Stimulated activated CD4-positive, alpha-beta T cell treated with anti-CD3 and anti-CD28 coated beads, Interleukin-1b, Interleukin-23, amount 100 ng/mL, for 4 hours (primary cell): ENCODE measurements at places on chromosomes 7 and 10.
A peak's percentile ranks its signal among the peaks of the same experiment; 100 is the strongest.

- DNase-seq = no peak
Observed at GRCh38 chr7:151807846-151808245, 69.1 kb downstream of the PRKAG2 start.

DNA sequence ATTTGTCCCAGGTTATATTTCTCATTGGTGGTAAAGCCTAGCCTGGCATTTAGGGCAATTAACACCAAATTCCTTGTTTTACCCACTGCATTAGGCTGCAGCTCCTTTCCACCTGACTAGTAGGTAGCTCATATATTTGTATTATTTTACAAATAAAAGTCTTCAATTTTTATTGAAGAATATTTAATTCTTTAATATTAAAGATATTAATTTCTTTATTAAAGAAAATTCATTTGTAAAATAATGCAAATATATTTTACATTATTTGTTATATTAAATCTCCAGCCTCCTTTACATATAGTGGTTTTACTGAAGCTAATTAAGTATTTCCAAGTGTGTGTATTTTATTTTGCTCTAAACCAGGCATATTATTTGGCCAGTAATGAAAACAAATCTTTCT lies 361.2 kb downstream of the GPR158 start:
- DNase-seq = no peak

DNA sequence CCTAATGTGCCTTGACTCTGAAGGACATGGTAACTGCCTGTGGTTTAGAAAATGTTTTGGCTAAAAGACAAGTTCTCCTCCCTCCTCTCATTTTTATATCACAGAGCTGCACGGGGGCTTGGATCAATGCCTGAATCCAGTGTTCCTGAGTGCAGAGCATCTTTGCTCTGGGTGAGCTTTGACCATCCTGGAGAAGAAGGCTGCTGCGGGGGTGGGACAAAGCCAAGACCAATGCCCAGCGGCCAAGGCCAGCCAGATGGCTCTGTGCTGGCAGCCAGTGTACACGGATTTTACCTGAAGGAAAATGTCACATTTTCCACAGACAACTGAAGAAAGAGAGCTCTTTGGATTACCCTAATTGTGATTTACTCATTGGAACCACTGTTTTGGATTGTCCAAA lies 102.0 kb upstream of the TARP start:
- no peak for DNase-seq

- DNase-seq = peak; percentile 36
Observed at GRCh38 chr10:22252801-22253579, 35.2 kb upstream of the EBLN1 start.

GRCh38 chr10:64346389-64346788 lies 825.2 kb downstream of the REEP3 start:
- DNase-seq = no peak

DNA sequence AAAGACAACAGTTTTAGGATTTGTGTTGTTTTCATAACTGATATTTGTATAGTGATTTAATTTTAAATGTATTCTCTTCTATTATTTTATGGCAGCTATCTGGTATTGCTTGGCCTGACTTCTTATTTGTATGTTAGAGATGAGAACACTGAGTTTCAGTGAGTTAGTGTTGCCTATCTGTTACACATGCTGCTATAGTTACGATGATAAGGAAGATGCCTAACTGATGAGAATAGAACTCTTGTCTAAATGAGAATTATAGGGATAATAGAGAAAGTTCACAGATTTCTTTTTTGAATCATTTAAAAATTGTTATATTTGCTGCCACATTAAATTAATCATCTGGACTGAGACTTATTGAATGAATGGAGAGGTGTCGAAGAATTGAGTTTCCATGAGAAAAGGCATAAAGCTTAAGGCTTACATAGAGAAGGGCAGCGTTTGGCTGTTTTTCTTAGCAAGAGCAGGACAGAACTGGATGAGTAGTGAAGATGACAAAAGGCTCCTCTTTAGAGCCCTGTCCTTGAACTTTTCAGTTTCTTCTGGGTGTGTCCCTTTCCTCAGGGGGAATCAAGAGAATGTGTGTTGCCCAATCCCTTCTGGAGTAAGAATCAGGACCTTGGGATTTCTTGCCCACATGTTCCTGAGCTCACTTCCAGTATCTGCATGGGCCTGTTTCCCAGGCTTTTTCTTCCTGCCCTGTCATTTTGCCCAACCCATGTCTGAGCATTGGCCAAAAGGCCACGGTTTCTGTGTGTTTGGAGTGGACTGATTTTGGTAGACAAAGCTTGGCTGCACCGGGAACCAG lies 195.6 kb upstream of the CSTF2T start:
- DNase-seq = no peak

DNA sequence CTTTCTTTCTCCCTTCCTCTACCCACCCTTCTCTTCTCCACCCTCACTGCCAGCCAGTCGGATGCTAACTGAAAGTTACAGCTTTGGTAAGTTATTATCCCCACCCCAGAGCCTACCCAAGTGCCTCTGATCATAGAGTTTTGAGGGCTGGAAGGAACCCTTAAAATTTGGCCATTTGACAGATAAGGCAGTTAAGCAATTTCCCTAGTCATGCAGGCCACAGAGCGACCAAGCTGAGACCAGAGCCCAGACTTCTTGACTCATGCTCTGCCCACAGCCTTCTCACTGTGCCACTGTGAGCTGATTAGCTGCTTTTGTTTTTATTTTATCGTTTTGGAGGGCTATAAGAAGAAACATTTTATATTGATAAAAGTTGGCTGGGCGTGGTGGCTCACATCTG lies 17.2 kb downstream of the SAP25 start:
- DNase-seq = no peak

DNA sequence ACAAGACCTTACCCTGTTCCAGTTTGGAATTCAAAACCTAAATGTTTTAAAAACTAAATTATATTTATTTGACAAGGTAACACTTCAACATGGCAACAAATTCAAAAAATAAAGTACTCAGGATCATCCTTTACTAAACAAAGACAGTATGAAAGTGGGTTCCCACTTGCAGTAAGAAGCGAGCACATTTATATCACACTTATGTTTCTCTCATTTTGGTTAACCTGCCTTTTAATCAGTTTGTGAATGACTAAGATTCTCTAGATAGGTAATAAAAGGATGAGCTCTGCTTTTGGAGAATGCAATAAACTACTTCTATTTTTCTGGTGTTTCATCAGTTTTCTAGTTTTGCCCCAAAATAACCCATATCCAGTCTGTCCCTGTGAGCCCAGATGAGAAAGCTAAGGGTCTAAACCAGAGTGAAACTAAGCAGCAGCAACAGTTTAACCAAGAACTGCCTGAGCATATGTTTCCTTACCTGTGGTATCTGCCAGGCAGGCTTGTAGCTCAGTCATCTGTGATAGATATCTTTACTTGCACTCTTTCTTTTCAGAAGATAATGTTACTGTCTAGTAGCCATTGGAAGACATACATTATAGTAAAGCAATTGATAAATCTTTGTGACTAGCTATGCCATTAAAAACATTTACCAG lies 64.1 kb downstream of the ABLIM1 start:
- DNase-seq = no peak

GRCh38 chr7:150968734-150969372 lies 9.3 kb downstream of the KCNH2 start:
- no peak for DNase-seq

DNA sequence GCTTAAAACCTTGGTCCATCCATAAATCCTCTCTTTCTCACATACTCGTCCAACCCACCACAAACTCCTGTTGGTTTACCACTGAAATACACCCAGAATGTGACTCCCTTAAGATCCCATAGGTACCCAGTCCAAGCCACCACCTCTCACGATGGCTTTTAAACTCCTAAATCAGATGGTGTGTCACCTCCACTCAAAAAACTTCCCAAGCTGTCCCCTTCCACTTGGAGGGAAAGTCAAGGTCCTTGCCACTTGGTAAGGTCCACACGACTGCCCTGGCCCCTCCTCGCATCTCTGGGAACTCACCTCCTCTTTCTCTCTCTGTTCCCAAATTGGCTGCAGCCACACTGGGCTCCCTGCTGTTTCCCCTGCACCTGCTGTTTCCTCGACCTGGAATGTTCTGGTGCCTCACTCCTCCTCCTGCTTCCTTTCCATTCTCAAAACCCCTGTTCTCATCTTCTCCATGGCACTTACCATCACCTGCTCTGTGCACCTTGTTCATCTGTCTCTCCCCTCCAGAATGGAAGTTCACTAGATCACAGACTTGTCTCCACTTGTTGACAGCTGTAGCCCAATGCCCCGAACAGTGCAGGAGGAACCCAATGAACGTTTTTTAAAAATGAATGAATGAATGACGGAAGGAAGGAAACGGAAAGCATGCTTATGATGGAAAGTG lies 23.0 kb downstream of the ZFAND2A start:
- no peak for DNase-seq

GRCh38 chr10:101012525-101013364 lies 13.1 kb downstream of the LZTS2 start:
- peak; percentile 64 for DNase-seq

- no peak for DNase-seq
Observed at GRCh38 chr7:3748389-3748788, 447.3 kb downstream of the SDK1 start.

DNA sequence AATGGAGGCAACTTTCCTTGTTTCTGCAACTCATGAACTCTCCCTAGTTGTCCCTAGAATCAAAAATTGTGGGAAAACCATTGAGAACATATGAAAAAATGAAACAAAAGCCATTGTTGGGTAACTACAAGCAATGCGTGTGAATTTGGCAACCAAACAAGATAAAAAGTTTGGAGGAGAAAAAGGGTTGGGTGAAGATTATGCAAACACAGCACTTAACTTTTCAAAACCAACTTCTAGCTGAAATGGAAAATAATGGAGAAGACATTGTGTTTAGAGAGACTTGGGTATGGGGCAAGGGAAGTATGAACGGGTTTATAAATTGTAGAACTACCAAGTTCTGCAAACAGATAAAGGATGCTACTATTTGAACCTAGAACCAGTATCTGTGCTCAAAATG lies 89.0 kb upstream of the SVIL start:
- DNase-seq = no peak
